Naive thymus-derived CD8-positive, alpha-beta T cell (primary cell): ENCODE measurements at places on chromosomes 4 and X.
A peak's percentile ranks its signal among the peaks of the same experiment; 100 is the strongest.

DNA sequence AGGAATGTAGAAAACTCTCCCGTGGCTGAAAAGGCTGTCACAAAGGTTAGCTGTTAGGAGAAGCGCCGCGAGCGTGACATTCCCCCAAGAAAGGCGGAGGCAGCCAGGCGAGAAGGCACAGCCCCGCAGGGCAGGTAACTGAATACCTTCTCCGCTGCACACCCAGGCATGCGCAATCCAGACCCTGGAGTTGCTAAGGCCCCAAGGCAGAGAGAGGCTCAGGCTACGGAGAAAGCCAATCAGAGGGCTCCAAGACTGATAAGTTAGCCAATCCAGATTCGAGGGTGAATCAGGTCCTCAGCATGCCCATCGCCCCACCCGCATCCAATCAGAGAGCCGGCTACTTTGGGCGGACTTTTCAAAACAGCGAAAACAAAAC, 485 bp upstream of the CCNG2 start:
- peak; percentile 97 for DNase-seq

- peak; percentile 42 for DNase-seq
These were observed 124.2 kb upstream of the MBNL3 start for GRCh38 chrX:132612821-132613564.

GRCh38 chr4:165351359-165352130, 24.1 kb downstream of the MSMO1 start:
- DNase-seq, result no peak

DNA sequence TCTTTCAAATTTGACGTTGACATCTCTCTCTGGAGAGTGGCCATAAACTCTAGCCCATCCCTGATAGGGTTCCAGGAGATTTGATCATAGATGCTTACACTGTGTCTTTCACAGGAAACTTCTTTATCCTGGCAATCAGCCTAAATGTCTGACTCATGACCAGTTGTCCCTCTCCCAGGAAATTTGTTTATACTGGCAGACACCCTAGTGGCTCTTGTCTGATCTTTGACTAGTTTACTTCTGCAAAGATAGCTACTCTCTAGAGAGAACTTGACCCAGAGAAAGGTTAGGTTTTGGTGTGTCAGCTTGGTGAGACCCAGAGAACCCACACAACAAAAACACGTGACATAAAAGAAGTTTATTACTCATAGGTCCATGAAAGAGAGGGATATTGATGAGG, 509.8 kb downstream of the CENPC start:
- no peak for DNase-seq

GRCh38 chr4:89722517-89722916, 114.4 kb downstream of the SNCA start:
- DNase-seq, result no peak

DNA sequence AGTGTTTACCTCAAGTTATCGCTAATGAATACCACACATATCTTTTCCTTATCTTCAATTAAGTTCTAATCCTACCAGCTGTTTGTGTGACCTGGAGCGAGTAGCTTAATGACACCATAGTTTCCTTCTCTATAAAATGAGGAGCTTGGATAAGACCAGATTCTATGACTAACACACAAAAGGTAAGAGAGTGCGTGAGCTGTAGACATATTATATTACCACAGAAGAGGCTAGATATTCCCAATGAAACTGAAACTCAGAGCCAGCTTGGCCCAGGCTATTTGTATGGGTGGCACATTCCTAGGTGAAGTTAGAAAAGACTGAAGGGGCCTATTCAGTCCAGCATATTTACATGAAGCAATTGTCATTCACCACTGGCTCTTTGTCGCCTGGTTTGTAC, 30.2 kb downstream of the ASB5 start:
- DNase-seq, result no peak
